ENCODE measurements at places on chromosomes 6 and 20.

GRCh38 chr6:125994670-125995488 lies 8.5 kb downstream of the TRMT11 start:
- no peak for DNase-seq

- no peak for DNase-seq
These were observed 42.9 kb downstream of the RSPO4 start for GRCh38 chr20:958936-959815.

DNA sequence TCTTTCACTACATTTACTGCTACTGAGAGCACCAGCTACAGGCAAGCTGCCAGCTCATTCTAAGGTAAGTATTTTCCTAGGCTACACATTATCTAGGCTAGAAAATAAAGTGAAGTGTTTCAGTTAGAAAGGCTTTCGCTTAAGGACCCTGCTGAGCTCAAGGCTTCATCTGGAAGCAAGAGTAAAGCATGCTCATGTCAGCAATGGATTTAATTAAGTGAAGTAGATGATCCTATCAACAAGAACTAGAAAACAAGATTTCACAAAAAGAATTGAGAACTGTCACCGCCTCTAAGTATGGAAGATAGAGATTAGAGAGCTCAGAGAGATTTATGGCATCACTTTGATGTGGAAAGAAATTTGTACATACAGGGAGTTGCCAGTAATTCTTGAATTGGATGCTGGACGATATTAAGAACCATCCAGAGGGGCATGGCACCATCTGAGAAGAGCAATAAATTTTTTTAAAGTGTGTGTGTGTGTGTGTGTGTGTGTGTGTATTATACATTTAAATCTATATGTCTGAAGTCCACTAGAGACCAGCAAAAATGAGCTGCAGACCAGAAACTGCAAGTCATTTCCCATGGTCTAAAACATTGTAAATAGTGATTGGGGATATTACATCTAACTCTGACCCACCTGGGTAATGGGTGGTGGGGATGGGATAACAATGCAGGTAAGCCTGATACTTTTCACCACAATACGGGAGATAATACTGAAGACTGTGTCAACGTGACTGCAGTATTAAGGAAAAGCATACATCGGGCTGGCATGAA lies 105.2 kb upstream of the MAP7 start:
- no peak for DNase-seq

GRCh38 chr6:54267798-54268197 lies 40.4 kb upstream of the TINAG start:
- no peak for DNase-seq

- DNase-seq, result no peak
These were observed 497 bp downstream of the ACSS1 start for GRCh38 chr20:25057234-25058050.

DNA sequence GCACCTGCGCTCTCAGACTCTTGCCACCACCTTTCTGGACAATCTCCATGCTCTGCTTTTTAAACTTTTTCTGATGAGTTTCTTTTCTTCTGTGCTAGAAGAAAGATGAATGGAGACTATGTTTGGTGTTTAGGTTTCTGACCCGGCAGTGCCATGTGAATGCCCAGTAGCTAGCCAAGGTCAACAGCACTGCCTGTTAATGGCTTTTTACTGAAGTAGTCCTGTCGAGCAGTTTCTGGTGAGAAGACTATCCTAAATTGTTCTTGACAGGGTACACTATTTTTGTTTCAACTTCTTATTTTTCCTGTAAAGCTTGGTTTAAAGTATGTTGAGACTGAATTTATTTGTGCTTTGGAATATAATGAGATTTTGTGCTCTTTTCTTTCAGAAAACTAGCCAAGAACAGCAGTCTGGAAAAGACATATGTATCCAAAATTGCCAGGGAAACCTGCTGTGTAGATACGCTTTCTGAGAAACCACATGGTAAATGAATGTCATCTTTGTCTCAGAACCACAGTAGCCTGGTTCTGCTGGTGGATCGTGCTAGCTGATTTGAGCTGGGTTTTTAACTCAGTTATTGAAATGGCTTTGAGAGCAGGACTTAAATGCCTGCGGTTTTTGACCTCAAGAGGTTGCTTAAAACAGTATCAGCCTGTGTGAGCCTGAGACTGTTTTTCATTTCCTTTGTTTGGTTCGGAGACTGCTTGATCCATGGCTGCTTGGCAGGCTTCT lies 48.1 kb downstream of the KCNS1 start:
- no peak for DNase-seq

- DNase-seq, result no peak
These were observed 23.0 kb downstream of the ZBP1 start for GRCh38 chr20:57596998-57597939.

- no peak for DNase-seq
These were observed 190.8 kb upstream of the LAMP5 start for GRCh38 chr20:9323622-9324021.

- no peak for DNase-seq
These were observed 263.4 kb upstream of the ECI2 start for GRCh38 chr6:4398791-4399190.

GRCh38 chr20:25346349-25346748 lies 44.3 kb downstream of the ABHD12 start:
- no peak for DNase-seq

- peak; percentile 74 for DNase-seq
These were observed 67.4 kb downstream of the CNBD2 start for GRCh38 chr20:36035745-36036144.

- DNase-seq, result peak; percentile 88
These were observed 222.1 kb downstream of the TMEM200A start for GRCh38 chr6:130587778-130588520.

GRCh38 chr20:4708036-4708435 lies 13.7 kb upstream of the PRND start:
- no peak for DNase-seq

- no peak for DNase-seq
These were observed 14.7 kb downstream of the IPCEF1 start for GRCh38 chr6:154341871-154342270.

- DNase-seq, result no peak
These were observed 859 bp upstream of the RAE1 start for GRCh38 chr20:57350081-57350710.

- DNase-seq, result no peak
These were observed 17.5 kb downstream of the RIN2 start for GRCh38 chr20:19775353-19776253.

DNA sequence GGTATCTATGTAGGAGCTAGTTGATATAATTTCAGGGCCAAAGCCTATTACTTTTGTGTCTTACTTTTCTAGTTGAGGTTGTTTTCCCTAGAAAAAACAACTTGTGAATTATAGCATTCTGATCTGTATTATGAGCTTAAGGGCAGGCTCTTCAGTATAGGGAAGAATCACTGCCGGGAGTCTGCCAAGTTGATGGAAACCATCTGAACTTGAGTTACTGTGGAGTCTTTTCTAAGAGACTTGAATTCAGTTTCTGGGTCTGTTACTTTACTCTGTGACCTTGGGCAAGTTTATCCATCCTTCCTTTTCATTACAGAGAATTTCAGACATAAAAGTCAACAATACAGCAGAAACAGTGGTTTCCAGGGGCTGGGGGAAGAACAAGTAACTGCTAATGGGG lies 2.1 kb upstream of the CASS4 start:
- DNase-seq, result no peak

GRCh38 chr6:11700118-11700718 lies 78.4 kb downstream of the ADTRP start:
- DNase-seq, result no peak

GRCh38 chr6:93566285-93566684 lies 146.9 kb upstream of the EPHA7 start:
- DNase-seq, result no peak

GRCh38 chr6:14559746-14560536 lies 442.4 kb downstream of the CD83 start:
- no peak for DNase-seq

DNA sequence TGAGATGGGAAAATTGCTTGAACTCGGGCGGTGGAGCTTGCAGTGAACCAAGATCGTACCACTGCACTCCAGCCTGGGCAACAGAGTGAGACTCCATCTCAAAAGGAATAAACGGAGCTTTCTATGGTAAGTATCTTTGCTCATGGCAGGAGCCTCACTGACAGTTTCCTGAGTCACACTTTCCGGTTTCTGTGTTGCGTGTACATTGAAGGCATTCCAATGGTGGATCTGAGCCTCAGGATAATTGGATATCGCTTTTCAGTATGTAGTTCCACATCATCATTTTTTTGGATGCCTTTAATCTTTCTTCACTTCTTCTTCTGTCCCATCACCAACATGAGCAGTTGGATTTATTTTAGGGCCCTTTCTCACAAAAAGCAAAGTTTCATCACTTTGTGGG lies 28.6 kb upstream of the GTSF1L start:
- DNase-seq, result no peak

DNA sequence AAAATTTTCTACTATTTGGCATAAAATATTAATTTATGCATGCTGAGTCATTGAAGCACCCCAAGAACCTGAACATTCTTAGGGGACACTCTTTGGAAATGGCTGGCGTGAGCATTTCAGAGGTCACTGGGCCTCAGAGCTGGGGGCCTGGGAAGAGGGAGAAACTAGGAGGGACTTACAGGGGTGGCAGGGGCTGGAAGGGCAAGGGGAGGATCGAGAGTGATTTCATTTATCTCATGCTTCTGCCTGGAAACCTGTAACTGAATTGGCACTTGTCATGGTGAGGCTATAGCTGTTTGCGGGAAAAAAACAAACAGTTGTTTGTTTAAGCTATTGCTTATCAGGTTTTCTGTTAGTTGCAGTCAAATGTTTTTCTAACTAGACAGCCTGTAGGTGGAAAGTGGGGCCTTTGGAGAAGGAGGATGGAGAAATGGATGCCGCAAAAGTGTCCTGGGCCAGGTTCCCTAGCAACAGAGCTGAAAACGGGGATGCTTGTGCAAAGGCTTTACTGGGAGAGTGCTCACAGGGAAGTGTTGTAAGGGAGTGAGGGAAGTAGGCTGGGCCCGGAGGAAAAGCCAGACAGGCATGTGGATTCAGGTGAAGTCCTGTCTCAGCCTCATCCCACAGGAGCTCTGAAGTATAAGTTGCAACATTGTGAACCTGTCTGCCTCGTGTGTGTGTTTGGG lies 36.4 kb upstream of the KAT14 start:
- no peak for DNase-seq

DNA sequence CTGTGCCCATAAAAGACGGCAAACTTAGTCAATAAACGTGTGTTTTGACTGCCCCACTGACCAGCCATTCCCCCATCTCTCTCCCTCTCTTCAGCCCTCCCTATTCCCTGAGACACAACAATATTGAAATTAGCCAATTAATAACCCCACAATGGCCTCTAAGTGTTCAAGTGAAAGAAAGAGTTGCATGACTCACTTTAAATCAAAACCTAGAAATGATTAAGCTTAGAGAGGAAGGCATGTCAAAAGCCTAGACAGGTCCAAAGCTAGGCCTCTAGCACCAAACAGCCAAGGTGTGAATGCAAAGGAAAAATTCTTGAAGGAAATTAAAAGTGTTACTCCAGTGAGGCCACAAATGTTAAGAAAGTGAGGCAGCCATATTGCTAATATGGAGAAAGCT lies 261.6 kb upstream of the TBX18 start:
- DNase-seq, result no peak

GRCh38 chr20:39661833-39662232 lies 699.7 kb downstream of the DHX35 start:
- DNase-seq, result peak; percentile 14

DNA sequence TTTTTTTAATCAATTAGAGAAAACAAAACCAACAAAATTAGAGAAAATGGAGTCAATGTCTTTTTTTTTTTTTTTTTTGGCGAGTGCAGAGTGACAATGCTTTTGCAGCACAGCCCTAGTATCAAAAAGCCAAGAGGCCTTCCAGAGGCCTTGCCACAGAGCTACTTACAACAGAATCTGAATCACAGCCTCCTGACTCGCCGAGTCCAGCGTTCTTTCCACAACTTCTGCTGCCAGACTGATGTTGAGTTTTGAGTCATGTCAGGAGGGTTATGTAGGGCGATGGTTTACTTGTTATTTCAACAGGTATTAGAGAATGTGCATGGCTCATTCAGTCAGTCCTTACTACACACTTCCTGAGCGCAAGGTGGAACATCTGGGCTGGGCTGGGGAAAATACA lies 88.6 kb downstream of the FNDC1 start:
- no peak for DNase-seq
